ENCODE measurements at places on chromosomes 6 and 20.

- DNase-seq, result no peak
Measured at GRCh38 chr6:113433335-113433991, 423.7 kb upstream of the MARCKS start.

DNA sequence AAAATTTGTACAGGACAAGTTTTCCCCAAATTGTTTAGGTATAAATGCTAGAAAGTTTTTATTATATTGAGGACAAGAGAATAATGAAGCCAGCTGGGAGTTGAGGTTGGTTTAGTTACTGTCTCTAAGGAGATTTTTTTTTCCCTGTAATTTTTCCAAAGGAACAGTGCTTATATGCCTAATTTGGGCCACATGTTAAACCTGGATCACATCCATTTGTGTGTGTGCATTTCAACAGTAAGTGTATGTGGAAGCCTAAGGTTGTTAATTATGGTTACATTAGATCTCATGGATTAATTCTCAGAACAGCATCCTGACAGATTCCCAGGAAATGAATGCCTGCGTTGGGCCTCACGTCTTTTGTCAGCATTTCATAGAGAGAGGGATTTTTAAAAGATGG, 4.5 kb downstream of the IGF2R start:
- DNase-seq, result peak; percentile 29

- DNase-seq, result no peak
Measured at GRCh38 chr6:108720827-108721226, 127.4 kb upstream of the ARMC2 start.

- peak; percentile 34 for DNase-seq
Measured at GRCh38 chr20:38673725-38674091, 50.6 kb upstream of the SLC32A1 start.

- DNase-seq, result no peak
Measured at GRCh38 chr6:136747507-136747906, 44.8 kb downstream of the MAP3K5 start.

DNA sequence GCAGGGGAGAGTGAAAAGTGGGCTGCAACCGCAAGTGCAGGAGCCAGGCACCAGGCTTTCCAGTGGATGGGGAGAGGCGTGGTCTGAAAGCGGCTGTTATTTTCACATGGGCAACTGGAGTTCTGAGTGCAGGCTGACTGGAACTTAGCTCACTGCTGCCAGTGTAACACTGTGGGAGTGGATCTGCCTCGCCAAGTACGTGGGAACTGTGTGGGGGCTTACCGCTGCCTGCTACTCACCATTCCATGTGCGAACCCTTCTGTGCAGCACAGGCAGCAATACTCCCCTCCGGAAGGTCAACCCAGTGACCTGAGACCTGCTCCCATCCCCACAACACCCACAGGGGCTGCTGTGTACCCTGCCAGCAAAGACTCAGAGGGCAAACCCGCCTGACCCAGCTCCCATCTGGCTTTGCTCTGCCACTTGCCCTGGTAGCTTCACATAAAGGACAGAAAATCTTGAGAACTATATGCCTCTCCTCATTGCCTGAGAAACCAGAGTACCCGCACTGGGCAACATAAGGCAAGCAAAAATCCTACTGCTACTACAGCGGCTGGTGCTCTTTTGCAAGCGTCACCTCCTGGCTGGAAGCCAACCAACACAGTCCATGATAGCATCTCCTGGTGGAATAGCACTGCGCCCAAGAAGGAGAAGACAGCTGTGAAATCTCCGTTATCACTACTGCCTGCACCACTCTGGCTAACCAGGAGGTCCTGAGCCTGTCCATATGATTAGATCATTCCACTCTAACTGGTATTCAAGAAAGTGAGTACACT, 54.4 kb upstream of the SIRPG start:
- DNase-seq, result no peak

DNA sequence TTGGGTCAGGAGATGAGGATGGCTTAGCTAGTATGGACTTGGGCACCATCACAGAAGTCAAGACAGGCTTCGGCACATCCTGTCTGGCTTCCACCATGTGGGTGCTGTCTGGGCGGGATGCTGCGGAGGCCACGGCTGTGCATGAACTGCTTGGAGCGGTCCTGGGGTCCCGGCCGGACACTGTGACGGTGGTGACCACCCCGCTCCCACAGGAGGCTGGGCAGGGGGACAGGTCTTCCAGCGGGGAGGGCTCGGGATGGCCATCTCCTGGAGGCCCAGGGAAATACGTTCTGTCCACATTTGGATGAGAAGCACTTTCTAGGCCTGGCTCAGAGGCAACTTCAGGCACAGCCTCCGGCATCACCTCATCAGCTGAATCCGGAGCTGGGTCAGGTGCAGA, 32.1 kb upstream of the TCFL5 start:
- no peak for DNase-seq

DNA sequence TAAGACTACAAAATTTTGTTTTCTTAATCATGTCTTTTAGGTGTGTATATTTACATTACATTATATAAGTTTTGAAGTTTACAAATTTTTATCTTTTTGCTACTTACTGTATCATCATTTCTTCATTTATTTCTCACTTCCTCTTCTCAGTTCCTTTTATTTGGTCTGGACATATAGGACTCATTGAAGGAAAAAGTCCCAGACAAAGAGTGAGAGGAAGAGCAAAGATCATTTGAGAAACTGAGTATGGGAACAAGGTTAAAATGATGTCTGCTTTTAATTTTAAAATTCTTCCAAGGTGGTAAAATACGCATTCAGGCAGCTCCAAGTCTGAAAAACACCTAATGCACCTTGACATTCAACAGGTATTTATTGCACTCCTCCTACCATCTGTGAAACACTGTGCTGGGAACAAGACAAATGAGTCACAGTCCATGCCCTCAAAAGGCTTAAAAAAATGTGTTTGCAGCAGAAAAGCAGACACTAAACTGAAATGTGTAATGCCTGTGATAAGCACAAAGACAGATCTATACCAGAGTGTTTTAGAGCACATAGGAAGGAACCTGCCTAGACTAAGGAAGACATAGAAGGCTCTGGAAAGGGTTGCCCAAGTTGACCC, 63.2 kb downstream of the PKIB start:
- no peak for DNase-seq

DNA sequence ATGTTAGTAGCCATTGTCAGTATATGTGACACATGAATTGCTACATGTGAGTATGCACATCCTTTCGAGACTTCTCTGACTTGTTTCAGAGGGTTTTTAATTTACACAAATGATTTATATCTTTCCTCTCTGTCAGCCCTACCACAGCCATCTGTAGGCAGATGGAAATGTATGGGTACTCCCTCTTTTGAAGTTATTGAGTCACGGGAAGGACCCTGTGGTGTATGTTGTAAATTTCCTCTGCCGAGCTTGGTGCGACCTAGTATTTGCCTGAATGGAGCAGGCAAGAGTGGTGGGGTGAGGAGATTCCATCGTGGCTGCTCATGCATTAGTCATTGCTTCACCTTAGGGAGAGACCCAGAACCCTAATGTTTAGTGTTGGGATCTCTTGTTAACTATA, 171.9 kb downstream of the JARID2 start:
- DNase-seq, result no peak

DNA sequence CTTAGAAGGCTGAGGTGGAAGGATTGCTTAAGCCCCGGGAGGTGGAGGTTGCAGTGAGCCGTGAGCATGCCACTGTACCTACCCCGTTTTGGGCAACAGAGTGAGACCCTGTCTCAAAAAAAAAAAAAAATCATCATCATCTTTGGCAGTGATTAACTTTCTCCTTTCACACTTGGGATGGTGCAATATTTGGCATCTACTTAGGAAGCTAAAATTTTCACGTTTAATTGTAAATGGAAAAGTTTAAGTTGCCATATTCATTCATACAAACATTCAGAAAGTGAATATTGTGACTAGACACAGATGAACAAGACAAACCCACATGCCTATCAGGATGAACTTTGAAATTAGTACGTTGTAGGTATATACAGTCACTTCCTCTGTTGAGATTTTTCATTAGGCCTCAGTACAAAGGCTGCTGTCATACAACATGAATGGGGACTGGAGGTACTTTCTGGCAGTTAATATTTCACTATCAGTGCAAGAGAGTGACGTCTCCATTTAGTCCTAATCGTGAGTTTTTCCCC, 10.3 kb downstream of the TOP1 start:
- DNase-seq, result no peak

GRCh38 chr20:58128635-58129625, 99.5 kb downstream of the ANKRD60 start:
- no peak for DNase-seq

DNA sequence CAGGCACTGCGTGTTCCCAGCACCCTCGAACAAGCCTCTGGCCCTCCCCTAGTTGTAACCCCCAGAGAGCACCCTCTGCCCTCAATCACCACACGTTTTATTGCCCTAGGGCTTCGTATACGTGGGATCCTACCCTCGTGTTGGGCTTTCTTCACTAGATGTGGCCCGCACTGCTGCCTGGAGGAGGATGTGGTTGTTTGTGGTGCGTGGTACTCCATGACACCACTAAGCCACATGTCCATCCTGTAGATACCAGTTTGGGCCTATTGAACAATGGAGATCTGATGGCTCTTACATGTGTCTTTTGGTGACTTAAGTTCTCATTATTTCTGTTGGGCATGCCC, 17.0 kb downstream of the SLC2A4RG start:
- no peak for DNase-seq

GRCh38 chr6:113862112-113862511, 5.0 kb downstream of the MARCKS start:
- DNase-seq, result no peak

DNA sequence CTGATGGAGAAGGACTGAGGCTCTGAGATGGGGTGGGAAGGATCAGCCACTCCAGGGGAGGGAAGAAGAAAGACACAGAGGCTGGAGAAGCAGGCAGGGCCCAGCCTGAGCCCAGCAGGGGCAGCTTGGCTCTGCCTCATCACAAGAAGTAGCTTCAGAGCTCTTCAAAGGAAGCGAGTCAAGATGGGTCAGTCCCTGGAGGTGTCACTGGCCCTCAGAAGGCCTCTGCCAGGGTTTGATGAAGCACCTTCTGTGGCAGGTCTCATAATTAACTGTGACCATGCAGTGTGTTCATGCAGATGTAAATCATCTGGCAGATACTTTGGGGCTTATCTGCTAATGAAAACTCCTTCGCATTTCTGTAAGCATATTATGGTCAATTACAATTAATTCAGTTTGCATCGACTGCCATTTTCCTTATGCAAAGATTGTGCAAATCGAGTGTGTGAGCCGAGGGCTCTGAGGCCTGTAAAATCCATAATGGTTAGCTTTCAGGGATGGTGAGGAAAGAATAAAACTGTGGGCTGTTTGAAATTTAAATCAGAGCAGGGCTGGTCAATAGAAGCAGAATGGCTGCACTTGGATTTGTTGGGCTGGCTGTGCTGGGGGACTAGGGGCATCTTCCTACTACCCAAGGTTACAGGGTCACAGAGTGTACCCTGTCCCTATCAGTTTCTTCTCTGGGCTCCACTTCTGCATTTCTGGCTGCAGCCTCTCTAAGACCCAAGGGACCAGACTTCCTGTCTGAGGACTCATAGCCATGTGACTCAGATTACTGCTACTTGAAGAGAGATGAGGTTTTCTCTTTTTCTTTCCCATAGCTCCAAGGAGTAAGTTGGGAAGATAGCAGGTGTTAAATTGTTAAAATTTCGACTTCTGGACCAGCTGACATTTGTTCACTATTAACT, 376.6 kb downstream of the DHX35 start:
- DNase-seq, result no peak

DNA sequence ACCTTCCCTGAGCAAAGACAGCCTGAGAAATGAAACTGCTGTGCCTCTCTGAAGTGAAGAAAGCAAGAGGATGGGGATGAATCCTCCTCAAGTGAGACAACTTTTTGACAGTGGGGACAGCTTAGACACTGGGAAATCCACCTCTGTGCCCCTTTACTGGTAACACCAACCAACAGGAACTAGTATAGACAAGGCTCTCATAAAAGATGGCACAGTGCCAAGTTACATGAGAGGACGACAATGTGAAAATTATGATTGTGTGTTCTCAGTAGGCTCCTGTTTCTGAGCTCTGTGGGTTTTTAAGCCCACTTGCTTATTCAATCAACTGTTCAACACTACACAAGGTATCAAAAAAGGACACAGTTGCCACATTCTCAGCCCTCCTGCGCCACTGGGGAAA, 41.6 kb upstream of the LYRM2 start:
- DNase-seq, result no peak

- no peak for DNase-seq
Measured at GRCh38 chr6:102813489-102814275, 1420.2 kb downstream of the GRIK2 start.

DNA sequence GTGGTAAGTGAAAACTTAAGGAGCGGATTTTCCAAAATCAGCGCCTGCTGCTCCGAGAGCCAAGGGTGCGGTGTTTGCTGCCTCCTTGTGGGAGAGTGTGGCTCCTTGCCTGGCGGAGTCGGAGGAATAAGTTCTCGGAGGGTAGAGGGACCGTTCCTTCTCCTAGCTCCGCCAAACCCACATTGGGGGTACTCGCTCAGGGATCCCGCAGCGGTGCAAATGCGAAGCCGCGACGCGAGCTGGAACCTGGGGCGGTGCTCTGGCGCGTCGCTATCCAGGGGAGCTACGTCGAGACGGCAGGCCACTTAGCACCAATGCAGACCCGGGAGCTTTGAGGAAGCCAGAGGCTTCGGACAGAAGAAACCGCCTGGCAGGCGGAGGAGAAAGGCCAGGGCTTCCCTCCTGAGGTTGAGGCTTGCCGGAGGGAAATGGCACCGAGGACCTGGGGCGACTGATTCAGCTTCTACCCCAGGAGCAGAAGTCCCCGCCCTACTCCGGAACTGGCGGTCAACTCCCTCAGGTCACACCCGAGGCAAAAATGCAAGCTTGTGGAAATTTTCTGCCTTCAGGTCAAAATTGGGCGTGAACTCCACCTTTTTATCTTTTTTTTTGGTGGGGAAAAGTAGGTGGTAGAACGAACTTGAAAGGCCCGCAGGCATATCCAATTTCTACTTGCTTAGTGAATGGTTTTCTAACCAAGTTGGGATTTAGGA, 5.7 kb upstream of the DDX43 start:
- peak; percentile 54 for DNase-seq

GRCh38 chr6:136788069-136788902, 4.0 kb downstream of the MAP3K5 start:
- DNase-seq, result no peak

GRCh38 chr20:57399587-57400155, 8.5 kb downstream of the RBM38 start:
- no peak for DNase-seq

DNA sequence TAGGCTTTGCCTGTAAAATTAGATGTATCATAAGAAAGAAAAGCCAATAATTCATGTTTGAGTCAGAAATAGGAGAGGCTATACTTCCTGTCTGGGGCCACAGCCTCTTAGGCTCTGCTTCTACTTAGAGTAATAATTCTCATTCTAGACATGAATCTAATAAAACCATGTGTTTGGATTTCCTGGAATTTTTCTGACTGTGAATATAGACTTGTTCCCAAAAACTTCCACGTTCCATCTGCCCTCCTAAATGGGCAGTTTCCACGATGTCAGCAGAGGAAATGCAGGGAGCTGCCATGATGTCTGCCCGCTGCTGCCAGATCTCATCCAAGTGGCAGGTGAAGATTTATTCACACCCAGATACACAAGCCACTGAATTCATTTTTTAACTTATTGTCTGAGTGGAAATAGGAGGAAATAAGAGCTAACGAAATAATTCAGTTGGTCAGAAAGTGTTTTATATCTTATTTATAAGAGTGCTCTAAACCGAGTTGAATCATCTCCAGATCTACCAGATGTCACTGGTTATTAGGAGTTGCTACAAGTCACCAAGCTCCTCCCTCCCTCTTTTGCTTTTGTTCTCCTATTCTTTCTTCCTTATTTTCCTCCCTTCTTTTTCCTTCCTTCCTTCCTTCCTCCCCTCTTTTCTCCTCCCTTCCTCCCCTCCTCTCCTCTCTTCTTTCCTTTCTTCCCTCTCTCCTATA, 69.3 kb downstream of the ALDH8A1 start:
- DNase-seq, result no peak

GRCh38 chr6:140070846-140071473, 696.5 kb upstream of the CITED2 start:
- DNase-seq, result no peak

- no peak for DNase-seq
Measured at GRCh38 chr6:44781912-44782597, 394.5 kb downstream of the CDC5L start.
